Osteocyte (in vitro differentiated cells): ENCODE measurements at places on chromosomes 5 and 9.

- DNase-seq: no peak
Observed at GRCh38 chr5:53552561-53552960, 7.9 kb upstream of the NDUFS4 start.

- DNase-seq: no peak
Observed at GRCh38 chr9:34343090-34343489, 13.7 kb downstream of the NUDT2 start.

DNA sequence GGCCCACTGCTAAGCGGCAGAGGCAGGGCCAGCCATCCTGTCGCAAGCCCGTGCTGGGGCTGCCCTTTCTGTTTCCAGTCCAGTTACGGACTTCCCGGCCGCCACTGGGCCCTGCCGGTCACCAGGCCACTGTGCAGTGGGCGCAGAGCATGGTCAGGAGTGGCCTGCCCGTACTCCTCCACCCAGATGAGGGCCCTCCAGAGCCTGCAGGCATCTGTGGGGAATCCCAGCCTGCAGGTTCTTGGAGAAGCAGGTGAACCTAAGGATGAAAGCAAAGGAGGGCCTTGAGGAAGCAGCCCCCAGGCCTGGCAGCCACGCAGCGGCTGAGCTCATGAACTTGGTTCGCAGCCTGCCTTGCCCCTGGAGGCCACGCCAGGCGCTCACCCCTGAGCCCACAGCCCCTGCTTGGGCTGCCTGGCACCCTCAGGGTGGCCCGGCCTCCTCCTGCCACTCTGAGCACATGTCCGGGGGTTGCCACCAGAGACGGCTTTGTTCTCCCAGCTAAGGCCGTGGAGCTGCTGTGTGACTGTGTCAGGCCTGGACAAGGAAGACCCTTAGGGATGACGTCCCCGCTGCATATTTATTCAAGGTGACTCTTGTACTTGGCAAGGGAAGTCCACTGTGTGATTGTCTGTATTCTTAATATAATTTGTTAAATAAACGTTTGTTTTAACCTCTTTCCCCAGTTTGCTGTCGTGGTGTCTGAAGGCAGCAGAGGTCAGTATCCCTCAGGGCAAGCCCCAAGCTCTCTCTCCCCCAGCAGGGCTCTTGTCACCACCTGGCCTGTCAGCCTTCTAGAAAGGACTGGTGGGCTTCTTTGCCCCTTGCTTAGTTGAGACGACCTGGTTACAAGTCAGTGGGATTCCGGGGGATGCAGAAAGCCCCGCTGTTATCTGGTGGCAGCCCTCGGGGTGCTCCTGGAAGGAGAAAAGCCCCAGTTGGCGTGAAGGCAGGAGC, 107.1 kb upstream of the LMX1B start:
- DNase-seq: no peak

DNA sequence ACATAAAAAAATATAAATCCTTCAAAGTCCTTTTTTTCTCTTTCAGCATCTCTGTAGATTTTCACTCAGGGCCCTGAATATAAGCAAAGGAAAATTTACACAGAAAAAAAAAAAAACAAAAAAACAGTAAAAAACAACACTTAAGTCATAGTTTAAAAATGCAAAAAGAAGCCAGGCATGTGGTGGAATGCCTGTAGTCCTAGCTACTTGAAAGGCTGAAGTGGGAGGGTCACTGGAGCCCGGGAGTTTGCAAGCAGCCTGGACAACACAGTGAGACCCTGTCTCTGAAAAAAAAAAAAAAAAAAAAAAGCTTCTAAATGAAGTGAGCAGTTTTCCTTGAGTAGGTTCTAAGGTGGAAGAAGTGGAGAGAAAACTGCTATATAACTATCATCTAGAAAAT, 55.0 kb upstream of the BNC2 start:
- DNase-seq: no peak

- no peak for DNase-seq
Observed at GRCh38 chr5:71582945-71583584, 4.1 kb upstream of the MCCC2 start.
